ENCODE measurements at places on chromosomes 5 and 9.
A peak's percentile ranks its signal among the peaks of the same experiment; 100 is the strongest.

DNA sequence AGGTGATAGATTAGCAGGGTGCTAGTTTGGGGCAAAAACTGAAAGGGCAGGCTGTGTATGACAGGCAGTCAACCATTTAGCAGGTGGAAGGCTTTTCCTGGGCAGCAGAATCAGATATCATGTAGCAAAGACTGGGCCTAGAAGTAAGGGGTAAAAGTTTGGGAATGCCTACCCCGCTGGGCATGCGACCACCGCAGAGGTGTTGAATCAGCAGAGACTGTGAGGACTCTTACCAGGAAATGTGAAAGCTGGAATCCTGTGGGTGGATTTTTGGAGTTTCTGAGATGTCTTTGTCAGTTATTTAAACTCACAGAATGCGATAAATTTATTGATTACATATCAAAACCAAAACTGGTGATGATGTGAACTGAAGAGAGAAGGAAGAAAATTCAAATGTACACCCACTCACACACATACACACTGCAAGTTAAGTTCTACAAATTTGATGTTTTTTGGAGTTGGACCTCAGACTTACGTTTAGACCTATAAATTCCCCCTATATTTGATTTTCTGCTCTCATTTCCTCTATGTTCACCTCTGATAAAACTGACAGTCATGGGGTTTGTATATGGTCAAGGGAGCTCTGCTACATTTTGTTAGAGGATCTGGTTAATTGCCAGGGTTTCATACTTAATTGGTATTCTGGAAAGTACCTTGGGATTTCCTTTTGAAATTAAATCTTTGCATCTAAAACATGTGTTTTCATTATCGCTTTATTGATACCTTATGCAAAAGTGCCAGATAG lies 333.6 kb downstream of the CSNK1G3 start:
- DNase-seq, result no peak

GRCh38 chr5:148902478-148902877 lies 76.1 kb downstream of the ADRB2 start:
- no peak for DNase-seq

GRCh38 chr5:138873466-138874221 lies 1.5 kb downstream of the LRRTM2 start:
- no peak for DNase-seq

GRCh38 chr9:97830884-97831829 lies 21.9 kb upstream of the FOXE1 start:
- no peak for DNase-seq

DNA sequence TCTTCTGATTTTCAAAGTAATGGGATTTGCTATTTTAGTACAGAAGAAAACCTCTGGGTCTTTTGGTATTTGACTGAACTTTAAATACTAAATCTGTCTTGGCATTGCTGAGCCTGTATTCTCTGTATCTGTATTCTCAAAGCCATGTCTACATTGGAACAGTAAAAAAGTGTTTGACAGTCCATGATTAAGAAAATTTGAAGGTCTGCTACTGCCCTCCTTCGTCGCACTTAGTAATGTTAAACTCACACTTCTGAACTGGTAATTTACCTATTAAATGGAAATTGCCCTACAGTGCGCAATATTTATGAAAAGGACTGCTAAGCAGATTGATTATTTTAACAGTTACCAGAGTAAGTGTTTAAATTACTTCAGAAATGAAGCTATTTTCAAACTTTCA lies 165.7 kb upstream of the SMC2 start:
- no peak for DNase-seq

DNA sequence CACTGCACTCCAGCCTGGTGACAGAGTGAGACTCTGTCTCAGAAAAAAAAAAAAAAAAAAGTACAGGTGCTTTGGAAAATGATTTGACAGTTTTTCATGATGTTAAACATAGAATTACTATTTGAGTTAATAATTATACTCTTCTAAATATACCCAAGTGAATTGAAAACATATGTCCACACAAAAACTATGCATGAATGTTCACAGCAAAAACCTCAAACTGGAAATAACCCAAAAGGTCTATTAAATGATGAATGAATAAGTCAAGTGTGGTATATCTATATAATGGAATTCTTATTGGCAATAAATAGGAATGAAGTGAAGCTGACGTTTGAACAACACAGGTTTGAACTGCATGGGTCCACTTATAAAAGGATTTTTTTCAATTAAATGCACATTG lies 207.2 kb upstream of the DAB2 start:
- DNase-seq, result no peak

DNA sequence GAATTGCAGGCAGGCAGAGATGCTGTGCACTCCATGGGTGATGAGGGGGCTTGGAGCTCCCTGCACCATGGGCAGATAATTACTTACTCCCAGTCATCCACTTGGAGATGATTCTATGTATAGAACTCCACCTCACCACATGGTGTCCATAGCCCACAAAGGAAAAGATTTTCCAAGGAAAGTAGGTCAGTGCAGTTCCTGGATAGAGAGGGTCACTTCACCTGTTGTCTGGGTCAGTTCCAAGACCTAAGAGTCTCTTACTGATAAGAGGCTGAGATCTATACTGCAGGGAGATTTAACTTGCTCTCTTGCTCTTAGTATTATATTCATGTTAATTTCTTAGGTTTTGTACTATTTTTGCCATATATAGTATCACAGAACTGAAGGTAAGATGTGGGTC lies 113.9 kb upstream of the BRINP1 start:
- no peak for DNase-seq

DNA sequence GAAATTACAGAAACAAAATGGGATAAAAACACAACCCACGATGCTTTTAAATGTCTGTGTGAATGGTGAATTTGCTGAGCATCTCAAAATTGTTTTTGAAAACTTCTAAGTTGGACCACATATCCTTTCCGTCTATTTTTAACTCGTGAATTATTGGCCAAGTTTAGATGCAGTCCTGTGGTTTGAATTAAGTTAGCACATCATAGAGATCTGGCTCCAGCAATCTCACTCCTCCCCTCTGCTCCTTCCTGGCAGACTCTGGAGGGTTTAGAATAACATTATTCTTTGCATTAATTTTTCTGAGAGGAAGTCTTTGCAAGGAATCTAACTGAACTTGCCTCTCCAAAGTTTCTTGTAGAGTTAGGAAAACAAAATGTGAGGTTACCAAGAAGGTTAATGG lies 14.5 kb upstream of the ANKRD55 start:
- no peak for DNase-seq

DNA sequence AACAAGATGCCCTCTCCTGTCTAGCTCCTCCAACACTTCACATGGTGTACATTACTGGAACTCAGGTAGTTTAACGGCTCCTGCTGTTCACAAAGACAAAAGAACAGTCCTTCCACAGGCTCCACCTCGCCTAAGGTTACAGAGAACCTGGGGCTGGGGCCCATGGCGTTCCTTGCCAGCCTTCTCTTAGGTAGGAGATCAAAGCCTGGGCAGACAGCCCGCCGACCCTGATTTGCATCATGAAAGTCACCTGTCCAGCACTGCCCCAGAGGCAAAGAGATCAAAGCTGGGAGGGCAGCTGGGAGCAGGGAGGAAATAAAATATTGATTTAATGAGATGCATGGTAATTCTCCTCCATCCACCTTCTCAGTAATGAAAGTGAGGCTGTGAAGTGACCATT lies 115.0 kb upstream of the SLIT3 start:
- DNase-seq, result no peak

DNA sequence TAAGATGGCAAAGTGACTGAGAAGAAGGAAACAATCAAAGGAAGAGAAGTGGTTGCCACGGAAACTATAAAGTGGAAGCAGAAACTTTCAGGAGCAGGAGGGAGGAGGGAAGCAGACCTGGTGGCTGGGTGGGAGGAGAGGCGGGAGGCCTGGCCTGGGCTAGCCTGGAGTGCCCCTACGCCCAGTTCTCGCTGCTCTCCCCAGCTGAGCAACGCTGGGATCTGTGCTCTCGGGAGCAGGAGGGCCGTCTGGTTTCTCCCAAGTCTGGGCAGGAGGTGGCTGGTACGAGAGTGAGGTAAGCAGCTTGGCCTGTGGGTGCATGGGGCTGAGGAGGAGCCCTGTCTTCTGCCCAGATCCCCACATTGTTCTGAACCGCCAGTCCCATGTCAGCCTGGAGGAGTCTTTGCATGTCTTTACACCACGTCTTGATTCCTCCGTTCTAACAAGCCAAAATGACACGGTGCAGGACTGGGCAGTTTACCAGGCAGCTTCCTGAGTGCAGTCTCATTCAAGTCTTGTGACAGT lies 15.0 kb upstream of the DAB2IP start:
- no peak for DNase-seq

DNA sequence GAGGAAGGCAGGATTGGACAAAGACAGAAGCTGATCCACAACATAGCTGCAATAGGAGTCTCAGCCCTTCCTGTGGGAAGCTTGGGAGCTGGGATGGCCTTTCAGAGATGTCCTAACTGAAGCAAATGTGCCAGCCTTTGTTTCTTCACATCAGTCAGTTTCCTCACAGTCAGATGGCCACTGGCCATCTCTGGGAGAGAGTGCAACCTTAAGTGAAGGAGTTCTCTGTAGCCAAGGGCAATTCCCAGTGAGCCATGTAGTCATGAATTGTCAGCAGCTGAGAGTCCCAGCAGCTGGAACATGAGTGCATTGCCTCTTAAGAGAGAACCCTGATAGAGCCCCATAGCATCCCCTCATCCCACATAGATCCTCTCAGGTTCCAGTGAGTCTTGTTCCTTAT lies 89.1 kb upstream of the LIFR start:
- peak; percentile 53 for DNase-seq

DNA sequence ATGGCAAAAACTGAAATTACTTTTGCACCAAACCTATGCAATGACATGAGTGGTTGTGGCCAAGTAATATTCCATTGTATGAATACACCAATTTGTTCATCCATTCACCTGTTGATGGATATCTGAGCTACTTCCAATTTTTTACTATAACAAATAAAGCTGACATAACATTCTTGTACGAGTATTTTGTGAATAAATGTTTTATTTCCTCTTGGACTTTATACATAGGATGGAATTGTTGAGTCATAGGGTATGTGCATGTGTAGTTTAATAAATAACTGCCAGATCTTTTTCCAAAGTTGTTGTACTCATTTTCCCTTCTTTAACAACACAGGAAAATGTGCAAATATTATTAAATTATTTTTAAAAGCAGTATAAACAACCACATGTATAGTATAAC lies 146.1 kb upstream of the ZNF462 start:
- no peak for DNase-seq

Data from left ventricle myocardium inferior (tissue), 1 donor.